ENCODE measurements at places on chromosomes 6 and 20. TPM values are rescaled to one million over a fixed set of nuclear protein-coding genes. Genes with fewer than 3 reads are reported as not detected.

DNA sequence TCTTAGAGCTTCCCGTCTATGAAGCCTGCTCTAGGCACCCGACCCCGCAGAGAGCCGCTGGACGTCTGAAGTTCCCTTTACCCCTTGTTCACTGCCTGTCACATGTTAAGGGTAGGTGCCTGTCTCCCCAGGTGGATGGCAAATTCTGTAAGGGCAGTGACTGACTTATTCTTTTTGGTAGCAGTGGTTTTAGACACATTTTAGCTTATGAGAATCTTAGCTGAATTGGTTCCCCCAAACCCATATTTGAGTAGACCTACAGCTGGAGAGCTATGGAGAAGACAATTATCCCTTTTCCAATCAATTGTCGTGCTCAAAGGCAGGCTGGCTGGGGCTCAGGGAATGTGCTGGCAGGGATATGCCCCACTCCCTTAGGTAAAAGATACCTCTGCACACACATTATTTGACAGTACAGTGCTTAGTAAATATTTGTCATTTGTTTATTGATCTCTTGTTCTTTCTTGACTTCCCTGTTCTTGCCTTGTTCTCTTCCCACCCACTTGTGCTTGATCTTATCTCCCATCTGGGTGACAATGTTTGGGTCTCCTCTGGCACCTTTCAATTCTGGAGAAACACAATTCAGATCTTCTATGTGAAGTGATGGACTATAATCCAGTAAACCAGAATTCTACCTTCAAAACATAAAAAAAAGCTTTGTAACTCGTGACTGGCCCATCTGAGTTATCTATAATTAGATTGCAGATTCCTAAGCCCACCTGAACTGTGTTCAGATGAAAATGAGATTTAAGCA is 114.3 kb upstream of the SLC2A12 start:
- DNase-seq = no peak

PCK1 gene
- 0.72 TPM for total RNA-seq

- no peak for DNase-seq
Observed at GRCh38 chr6:87199787-87200186, 44.4 kb downstream of the ZNF292 start.

- DNase-seq = no peak
Observed at GRCh38 chr6:113019176-113019575, 672.0 kb downstream of the RFPL4B start.

- DNase-seq = peak; percentile 34
Observed at GRCh38 chr20:8943631-8944030, 125.3 kb upstream of the PLCB4 start.

DNA sequence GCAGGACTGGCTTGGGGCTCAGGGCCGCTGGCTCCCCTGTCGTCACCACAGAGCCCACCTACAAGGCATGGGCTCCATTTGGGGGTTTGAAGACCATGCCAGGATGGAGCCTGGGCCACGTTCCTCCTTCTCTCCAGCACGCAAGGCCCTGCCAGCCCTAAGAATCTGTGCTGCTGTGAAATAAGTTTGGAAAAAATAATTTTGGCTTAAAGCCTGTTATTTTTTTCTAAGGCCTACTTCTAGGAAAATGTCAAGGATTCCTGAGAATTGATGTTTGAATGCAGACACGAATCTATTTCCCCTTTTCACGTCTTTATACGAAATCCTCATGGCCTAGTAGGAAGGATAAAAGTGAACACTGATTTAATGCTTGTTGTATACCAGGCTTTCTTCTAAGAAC is 107.5 kb downstream of the LRFN2 start:
- DNase-seq = no peak

DNA sequence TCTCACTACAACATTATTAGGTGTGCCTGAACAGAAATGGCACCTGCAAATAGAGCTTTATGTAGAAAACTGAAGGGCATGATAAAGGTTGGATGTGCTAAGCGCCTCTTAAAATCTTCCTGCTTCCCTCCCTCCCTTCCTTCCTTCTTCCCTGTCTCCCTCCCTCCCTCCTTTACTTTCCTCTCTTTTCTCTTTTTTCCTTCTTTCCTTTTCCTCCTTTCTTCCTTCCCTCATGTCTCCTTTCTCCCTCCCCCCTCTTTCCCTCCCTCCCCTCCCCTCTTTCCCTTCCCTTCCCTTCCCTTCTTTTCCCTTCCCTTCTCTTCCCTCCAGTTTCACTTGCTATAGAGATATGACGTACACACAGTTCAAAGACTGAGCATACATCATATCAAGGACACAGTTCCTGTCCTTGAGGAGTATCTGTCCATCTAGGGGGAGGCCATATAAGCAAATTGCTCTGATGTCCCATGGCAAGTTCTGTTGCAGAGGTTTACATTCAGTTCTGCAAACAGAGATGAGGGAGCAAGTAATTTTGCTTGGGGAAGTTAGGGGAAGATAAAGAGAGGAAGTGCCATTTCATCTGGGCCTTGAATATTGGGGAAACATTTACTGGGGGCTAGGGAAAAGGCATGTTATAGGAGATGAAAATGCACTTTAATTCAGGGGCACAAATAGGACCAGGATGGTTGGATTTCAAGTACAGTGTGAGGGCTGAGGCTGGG is 79.0 kb upstream of the EEF1E1 start:
- DNase-seq = no peak

GRCh38 chr6:81769824-81770223 is 17.3 kb upstream of the TENT5A start:
- no peak for DNase-seq

TNF gene
- total RNA-seq = not detected

ZSCAN23 gene
- total RNA-seq = 7.3 TPM

DNA sequence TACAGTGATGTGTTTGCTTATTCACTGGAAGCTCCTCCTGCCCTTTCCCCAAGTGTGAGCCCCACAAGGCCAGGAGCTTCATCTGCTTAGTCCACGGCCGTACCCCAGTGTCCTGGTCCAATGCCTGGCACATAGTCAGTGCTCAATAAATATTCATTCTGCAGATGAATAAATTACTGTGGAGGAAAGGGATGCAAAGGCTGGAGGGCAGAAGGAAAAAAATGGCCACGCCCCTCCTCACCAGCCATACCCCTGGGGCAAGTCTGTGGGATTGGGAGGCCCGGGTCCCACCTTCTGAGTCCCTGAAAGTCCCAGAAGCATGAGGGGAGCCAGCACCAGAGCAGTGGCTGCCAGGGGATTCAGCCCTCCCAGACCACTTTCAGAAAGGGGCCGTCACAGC is 65.5 kb downstream of the GRM4 start:
- DNase-seq = no peak

GRCh38 chr6:11917951-11918738 is 94.0 kb upstream of the HIVEP1 start:
- DNase-seq = peak; percentile 78

- no peak for DNase-seq
Observed at GRCh38 chr6:95614094-95614493, 36.8 kb downstream of the MANEA start.

DNA sequence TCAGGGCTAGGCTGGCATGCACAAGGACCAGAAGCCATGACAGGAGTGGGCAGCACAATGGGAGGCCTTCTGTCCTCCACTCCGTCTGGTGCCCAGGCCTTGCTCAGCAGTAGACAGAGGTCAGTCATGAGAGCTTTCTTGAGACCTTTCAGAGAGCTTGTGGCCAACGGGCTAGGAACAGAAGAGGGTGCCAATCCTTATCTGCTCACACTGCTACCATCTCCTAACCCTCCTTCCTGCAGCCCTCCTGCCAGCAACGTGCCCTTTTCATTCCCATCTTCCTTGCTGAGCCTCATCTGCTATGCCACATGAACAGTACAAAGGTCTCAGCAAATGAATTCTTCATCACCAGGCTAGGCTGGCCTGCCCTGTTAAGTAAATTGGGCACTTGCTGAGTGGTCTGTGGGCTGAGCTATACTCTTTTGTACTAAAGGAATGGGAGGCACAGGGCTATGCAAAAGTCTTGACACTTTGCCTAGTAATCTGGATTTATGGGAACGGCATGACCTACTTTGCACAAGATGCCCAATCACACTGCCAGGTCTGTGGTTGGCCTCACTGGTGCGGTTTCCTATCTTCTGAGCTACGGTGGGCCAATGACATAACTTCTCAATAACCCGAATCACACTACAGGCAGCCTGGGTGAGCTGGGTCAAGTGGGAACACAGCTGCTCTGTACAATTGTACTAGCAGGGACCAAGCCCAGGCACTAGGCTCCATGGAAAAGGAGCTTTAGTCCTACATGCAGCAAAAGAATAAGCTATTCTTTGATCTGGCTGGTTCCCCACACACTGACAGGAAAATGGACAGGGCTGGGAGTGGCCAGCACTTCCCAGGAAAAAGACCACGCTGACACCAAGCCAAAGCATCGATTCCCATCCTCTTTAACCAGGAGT is 47.8 kb downstream of the ELOVL5 start:
- DNase-seq = no peak

SLC22A2 gene
- 0.62 TPM for total RNA-seq

- DNase-seq = peak; percentile 5
Observed at GRCh38 chr20:4573564-4574355, 147.9 kb upstream of the PRND start.

- peak; percentile 75 for DNase-seq
Observed at GRCh38 chr6:85126485-85127167, 323.3 kb upstream of the NT5E start.

DNA sequence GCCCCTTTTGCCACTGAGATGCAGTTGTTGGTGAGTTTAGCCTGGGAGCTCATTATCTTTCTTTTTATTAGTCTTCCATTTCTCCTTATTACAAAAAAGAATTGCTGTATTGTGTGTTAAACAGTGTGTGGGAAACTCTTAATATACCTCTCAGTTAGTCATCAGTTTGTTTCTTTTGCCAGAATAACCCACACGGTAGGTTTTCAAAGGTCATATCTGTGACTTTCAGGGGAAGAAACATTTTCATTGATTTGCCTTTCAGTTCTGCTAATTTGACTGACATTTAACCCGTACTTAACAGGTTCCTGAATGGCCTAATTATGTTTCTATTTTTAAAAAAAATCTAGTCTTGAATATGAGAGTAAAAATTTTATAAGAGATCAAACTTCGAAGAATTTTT is 145.3 kb downstream of the KHDC1L start:
- DNase-seq = no peak

GRCh38 chr20:14449323-14449722 is 111.9 kb upstream of the FLRT3 start:
- no peak for DNase-seq

PPDPF gene
- total RNA-seq = 35.2 TPM

DNA sequence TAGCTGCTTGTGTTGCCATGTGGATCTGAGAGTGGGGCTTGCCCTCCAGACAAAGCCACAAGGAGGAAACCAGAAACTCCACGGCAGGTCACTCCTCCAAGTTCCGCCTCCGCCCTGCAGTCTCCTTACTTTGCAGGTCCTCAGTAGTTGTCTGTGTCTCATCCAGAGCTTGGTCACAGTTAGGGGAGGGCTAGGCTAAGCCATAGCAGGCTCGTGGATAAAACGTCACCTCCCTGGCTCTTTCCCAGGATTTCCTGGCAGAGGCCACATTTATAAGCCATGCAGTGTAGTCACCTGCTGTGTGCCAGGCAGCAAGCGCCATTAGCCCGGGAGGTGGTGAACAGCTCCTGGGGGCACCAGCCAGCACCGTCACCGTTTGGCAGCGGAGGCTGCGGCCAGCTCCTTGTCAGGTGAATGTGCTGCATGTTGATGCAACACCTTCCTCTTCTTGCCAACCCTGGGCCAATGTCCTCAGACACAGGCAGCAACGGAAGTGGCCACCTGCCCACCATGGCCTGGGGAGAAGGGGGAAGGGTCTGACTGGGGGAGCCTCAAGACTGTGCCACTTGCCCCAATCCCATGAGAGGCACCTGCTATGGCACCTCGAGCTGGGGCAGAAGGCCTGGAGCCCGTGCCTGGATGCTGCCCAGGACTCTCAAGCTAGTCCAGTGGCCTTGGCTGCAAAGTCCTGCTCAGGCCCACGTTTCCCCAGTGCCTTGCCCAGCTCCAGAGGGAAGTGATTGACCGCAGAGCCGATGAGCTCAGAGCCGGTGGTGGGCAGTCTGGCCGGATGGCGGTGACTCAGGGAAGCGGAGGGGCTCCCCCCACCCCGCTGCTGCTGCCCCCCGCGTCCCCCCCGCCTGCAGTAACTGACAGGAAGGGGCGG is 39.0 kb upstream of the SLCO4A1 start:
- DNase-seq = peak; percentile 45

- DNase-seq = no peak
Observed at GRCh38 chr6:45651301-45651700, 273.6 kb upstream of the SUPT3H start.

- DNase-seq = no peak
Observed at GRCh38 chr20:48411919-48412522, 415.8 kb downstream of the PREX1 start.

DNA sequence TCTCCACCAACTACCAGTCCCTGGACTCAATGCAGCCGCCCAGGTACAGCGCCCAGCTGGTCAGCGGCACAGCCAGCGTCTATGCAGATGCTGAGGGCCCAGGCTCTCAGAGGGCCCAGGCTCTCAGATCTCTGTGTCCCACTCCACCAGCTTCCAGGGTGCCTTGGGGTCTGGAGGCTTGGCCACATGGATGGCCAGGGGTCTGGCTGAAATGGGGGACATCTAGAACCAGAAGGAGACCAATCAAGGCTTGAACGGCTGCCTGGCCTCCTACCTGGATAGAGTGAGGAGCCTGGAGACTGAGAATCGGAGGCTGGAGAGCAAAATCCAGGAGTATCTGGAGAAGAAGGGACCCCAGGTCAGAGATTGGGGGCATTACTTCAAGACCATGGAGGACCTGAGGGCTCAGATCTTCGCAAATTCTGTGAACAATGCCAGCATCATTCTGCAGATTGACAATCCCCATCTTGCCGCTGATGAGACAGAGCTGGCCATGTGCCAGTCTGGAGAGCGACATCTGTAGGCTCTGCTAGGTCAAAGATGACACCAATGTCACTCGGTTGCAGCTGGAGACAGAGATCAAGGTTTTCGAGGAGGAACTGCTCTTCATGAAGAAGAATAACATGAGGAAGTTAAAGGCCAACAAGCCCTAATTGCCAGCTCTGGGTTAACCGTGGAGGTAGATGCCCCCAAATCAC is 44.1 kb upstream of the GRM4 start:
- no peak for DNase-seq

- no peak for DNase-seq
Observed at GRCh38 chr6:144352331-144352730, 67.2 kb downstream of the UTRN start.

GRCh38 chr6:43990627-43991619 is 136.3 kb downstream of the MRPL14 start:
- peak; percentile 82 for DNase-seq

DNA sequence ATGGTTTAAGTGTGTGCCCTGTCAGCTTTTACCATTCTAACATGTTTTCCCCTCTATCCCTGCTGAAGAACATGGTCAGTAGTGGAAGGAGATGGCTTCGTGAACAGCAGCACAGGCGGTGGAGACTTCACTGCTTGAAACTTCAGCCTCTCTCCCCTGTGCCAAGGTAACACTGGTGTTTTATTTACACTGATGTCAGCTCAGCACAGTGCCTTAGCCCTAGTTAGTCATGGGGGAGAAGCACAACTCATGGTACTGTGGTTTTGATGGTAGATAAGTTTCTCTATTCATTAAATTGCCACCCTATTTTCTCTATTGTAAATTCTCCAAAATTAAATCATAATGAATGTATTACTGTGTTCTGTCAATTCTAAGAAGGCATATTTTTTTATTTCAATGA is 56.6 kb downstream of the MTHFD1L start:
- DNase-seq = no peak
